ENCODE measurements at places on chromosomes 4 and X.

- DNase-seq = peak; percentile 26
Measured at GRCh38 chr4:88320780-88321373, 36.5 kb upstream of the PPM1K start.

DNA sequence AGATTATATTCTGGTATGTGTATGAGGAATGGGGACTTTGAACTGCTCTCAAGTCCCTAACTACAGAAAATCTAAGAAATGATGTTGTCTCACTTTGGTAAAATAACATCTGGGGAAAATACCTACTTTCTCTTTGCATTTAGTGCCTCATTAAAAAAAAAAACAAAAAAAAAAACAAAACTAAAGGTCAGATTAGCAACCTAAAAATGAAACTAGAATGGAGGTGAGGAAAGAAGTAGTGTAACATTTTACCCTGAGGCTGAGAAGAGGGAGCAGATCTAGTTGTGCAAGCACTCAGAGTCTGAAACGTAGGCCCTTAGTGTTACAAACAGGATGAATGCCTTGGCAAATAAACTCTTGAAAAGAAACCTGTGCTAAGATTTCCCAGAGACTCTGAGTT is 56.0 kb downstream of the VGLL1 start:
- no peak for DNase-seq

GRCh38 chrX:124530803-124531202 is 184.4 kb downstream of the SH2D1A start:
- no peak for DNase-seq

DNA sequence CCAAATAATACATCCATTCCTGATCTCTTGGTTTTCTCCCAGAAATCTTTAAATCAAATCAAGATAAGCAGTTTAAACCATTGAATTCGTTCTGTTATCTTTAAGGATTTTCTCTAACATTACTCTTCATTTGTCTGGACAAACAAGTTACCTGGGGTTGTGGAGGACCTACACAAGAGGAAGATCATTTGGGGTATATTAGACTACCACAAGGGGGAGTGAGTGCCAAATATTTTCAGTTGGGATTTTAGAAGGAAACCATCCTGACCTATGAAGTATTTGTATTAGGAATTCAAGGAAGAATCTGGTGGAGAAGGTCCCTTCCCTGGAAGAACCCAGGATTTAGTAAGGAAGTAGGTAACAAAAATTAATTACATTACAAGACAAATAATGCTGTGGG is 12.0 kb upstream of the DCHS2 start:
- DNase-seq = peak; percentile 7

GRCh38 chr4:180485407-180485806 is 1757.8 kb upstream of the TENM3 start:
- DNase-seq = no peak

DNA sequence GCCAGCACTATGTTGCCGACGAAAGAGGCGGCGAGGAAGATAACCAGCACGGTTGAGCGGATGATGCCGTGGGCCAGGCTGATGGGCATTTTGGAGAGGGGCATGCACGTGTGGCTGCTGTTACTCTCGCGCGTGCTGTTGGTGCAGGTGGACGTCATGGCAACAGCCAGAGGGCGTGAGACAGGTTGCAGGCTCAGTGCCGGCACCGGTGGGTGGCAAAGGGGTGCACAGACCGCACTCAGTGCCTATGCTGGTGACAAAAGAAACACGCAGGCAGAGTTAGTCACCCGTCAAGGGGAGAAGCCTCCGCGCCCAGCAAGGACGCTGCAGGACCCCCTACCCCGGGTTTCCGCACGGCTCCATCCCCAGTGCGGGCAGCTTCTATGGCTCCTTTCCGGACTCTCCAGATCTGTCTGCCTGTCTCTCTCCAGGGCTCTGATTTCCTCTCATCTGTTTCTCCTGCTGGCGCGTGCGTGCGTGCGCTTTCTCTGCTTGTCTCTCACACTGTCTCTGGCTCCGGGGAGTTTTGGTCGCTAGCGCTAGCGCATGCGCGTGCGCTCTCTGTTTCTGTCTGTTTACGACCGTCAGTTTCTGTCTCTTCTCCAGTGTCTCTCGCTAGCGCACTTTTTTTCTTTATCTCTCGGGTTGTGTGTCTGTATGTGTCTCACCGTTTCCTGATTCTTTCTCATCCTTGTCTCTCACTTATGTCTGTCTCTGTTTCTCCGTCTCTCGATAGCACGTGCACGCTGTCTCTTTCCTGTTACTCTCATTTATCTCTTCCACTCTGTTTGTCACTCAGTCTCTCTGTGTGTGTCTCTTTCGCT is 2.1 kb downstream of the GPR101 start:
- peak; percentile 63 for DNase-seq

- no peak for DNase-seq
Measured at GRCh38 chrX:23066588-23067281, 67.0 kb downstream of the DDX53 start.

- peak; percentile 42 for DNase-seq
Measured at GRCh38 chrX:378443-378842, 8.3 kb downstream of the PPP2R3B start.

GRCh38 chrX:128019218-128019617 is 33.0 kb downstream of the ACTRT1 start:
- DNase-seq = no peak

DNA sequence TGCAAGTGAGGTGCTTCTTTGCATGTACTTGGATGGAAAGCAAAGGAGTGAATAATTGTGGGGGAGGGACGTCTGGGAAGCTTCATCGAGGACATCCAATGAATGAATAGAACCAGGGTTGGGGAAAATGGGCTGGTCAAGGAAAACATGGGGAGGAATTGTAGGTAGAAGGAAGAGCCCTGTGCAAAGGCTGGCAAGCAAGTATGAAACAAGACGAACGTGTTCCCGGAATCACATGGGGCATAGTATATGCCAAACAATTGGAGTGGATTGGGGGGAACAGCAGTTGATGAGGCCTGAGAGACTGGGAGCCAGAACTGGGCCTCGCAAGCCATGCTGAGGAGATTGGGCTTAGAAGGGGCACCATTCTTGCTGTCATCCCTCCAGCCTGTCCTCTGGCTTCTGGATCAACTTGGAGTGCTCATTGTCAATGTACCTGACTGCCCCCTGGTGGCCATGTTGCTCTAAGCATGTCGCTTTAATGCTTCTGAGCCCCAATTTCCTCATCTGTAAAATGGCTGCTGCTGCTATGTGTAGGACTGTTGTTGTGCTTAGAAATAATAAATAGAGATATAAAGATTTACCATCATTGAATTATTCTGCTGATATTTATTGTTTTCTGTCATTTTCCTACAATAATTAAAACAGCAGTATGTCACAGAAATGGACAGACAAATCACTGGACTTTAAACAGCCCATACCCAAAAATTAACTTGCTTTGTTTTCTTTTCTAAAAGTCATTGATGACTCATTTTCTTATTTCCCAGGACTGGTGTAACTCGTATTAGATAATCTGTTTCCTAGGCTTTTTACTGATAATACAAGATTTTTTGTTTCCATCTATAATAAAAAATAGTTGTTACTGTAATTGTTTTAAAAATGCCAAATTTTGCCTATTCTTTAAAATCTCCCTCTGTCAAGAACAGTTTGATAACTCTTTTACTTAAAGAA is 66.4 kb downstream of the JADE3 start:
- peak; percentile 72 for DNase-seq

- DNase-seq = no peak
Measured at GRCh38 chrX:78946178-78946931, 1.2 kb downstream of the P2RY10 start.

- DNase-seq = no peak
Measured at GRCh38 chr4:182343453-182343852, 100.3 kb downstream of the TENM3 start.

DNA sequence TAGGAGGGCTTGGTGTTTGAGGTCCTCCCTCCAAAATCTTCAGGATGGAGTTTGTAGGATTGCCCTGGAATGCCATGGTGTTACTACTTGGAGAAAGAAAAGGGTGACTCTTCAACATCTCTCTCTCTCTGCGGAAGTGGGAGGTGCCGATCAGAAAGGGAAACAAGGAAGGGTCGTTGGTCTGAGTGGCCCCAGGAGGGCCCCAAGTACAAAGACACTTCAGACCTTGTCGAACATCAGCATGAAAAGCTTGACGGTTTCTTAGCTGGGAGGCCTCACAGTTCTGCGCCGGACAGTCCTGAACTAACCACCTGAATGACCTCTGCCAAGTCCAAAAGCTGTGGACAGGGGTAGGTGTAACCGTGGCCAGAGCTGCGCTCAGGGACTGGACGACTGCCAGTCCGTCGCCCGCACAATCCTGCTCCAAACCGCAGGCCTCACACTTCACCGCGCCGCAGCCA is 646 bp upstream of the GSX2 start:
- no peak for DNase-seq

- no peak for DNase-seq
Measured at GRCh38 chr4:141028024-141028529, 105.2 kb downstream of the RNF150 start.

DNA sequence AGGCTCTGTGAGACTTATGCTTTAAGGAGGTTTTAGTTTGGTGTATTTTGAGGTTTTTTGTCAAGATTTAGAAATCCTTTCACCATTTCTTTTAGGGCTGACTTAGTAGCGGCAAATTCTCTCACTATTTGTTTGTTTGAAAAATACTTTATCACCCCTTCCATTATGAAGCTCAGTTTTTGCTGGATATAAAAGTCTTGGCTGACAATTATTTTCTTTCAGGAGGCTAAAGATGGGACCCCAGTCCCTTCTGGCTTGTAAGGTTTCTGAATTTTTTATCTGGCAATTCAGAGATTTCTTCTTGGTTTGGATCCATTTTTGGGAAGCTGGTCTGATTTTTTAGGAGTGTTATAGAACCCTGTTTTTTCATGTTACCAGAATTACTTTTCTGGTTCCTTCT is 88.5 kb downstream of the ACTRT1 start:
- DNase-seq = no peak

GRCh38 chr4:47471591-47471990 is 8.1 kb upstream of the COMMD8 start:
- no peak for DNase-seq

DNA sequence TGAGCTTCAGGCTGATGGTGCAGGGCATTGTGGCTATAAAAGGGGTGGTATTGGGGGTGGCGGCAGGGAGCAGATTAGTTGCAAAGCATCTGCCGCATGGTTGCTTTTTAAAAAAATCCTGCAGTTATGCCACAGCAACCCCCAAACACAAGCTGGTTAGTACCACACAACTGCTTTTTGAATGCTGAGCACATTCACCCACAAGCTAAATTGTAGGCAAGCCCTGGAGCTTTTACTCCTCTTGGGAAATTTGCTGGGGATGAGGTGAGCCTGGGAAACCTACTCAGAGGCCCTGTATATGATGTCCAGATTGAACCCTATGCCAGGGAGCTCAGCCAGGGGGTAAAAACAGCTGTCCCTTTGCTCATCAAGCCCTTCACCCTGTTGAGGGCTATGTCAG is 33.8 kb upstream of the TRIM2 start:
- DNase-seq = no peak

DNA sequence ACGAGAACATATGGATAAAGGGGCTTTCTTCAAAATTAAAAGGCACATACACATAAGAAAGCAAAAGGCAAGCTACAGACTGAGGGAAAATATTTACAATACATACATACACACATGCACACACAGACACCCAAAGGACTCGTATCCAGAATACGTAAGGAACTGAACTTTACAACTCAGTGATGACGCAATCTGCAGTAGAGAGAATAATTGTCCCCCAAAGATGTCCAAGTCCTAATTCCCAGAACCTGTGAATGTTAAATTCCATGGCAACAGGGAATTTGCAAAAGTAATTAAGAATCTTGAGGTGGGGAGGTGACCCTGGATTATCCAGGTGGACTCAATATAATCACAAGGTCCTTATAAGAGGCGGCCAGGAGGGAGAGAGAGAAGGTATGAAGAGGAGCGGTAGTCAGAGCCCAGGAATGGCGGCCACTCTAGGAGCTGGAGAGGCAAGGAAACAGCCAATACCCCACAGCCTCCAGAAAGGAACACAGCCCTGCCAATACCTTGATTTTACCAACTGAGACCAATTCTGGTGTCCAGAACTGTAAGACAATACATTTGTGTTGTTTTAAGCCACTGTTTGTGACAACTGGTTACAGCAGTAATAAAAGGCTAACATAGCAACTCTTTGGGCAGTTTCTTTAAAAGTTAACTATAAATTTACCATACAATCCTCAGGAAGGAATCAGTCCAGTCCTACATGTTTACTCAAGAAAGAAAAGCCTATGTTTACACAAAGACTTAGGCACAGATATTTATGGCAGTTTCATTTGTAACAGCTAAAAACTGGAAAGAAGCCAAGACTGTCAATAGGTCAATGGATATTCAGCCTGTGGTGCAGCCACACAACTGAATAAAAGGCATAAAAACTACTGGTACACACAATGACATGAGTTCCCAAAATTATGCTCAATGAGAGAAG is 27.3 kb upstream of the STS start:
- no peak for DNase-seq

DNA sequence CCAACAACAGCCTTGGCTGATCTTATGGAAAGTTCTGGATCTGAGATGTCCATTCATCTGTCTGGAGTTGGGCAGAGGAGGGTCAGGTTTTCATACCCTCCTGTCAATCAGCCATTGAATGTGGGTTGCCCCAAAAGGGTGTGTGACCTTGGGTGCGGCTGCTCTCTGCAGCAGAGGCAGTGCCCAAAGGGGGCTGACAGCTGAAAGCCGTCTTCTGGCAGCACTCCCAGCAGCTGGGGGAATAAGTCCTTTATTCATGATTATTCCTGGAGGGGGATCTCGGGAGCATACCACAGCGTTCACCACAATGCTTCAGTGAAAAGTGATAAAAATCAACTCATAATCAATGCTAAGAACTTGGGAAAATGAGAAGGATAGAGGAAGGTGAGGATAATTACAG is 54.7 kb downstream of the OTC start:
- DNase-seq = no peak

DNA sequence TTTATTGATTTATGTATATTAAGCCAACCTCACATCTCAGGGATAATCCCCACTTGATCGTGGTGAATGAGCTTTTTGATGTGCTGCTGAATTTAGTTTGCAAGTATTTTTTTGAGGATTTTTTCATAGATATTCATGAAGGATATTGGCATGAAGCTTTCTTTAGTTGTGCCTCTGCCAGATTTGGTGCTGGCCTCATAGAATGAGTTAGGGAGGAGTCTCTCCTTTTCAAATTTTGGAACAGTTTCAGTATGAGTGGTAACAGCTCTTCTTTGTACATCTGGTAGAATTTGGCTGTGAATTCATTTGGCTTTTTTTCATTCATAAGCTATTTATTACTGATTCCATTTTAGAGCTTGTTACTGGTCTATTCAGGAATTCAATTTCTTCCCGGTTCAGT is 197.2 kb upstream of the NDST4 start:
- DNase-seq = no peak

DNA sequence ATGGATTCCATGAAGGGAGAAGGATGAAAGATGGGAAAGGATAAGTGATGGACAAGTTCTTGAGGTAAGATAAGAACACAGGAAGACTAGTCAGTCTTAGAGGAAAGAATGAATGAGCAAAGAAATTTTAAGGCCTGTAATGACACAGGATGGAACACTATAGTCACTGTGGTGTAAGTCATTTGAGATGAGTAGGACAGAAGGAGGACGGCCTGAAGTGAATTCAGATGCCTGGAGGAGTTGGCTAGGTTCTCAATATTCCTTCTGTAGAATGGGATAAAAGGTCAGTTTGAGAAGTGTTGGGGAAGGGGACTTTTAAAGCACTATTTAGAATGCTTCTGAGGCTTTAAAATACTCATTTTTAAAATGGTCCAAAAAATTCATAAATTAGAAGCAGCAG is 3.9 kb downstream of the MSMO1 start:
- DNase-seq = no peak

- DNase-seq = no peak
Measured at GRCh38 chr4:84046551-84046950, 452.5 kb downstream of the NKX6-1 start.

GRCh38 chr4:110905367-110905766 is 282.5 kb upstream of the PITX2 start:
- no peak for DNase-seq

Data from Jurkat, Clone E6-1 (cell line).